ENCODE measurements at places on chromosomes 7 and 10.

DNA sequence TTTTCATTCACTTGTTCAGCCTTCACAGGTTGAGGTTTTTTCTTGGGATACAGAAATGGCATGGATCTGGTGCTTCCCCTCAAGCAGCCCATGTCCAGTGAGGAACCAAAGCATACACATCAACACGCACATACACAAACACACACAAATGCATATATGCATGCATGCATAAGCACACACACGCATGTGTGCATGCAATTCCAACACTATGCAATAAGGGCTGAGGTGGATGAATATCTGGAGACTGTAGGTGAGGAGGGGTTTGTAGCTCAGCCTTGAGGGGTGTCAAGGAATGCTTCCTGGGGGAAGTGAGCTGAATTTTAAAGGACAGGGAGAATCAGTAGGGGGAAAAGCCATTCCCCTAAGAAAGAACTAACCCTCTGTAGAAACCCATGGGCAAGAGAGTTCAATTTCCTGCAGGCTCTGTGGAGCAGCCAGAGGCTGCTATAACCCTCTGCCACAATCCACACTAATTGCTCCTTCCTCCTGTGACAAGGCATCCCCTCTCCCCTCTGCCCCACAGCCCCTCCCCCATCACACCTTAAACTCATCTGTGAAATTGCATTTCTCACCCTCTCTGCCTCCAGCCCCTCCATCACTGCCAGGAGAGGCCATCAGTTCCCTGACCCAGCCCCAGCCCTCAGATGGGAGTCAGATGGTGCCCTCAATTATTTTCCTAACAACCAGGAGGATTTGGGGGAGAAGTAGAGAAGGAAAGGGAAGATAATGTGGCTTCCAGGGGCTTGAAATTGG is 316.4 kb downstream of the RPS24 start:
- DNase-seq, result no peak

GRCh38 chr7:157977306-157977705 is 610.3 kb downstream of the PTPRN2 start:
- no peak for DNase-seq

DNA sequence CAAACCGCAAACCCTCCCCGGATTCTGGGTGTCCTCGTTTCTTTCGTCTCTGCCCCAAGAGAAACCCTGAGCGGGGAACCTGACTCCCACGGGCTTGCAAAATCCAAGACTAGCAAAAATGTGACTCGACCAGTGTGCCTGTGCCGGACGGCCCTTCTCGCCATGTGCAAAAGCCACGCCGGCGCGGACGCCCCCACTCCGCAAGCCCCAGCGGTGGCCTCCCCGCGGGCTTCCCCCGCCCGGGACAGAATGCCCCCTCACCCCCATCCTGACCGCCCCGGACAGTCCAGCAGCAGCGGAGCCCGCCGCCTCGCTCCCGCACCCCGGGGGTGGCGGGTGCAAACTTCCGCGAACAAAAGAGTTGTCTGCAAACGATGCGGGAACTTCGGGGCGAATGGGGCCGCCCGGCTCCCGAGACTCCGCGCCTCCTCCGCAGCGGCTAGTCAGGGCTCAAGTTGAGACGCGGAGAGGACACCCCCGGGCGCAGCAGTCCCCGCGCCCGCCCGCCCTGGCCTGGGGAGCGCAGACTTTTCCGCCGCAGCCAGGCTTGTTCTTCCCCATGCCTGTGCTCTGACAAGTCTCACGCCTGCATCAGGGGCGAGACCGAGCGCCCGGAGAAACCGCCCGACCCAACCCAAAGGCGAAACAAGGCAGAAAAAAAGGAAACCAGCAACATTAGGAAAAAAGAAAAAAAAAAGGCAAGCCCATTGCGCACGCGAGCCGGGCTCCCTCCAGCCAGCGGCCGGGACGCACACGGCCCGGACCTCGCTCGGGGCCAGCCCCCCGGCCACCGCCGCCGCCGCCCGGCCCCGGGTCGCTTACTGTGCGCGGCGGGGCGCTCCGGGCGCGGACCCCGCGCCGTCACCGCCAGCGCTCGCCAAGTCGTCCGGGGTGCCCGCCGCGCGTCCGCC is 732 bp downstream of the FAM53B start:
- no peak for DNase-seq

- no peak for DNase-seq
These were observed 206.6 kb downstream of the TNS3 start for GRCh38 chr7:47375121-47375938.

DNA sequence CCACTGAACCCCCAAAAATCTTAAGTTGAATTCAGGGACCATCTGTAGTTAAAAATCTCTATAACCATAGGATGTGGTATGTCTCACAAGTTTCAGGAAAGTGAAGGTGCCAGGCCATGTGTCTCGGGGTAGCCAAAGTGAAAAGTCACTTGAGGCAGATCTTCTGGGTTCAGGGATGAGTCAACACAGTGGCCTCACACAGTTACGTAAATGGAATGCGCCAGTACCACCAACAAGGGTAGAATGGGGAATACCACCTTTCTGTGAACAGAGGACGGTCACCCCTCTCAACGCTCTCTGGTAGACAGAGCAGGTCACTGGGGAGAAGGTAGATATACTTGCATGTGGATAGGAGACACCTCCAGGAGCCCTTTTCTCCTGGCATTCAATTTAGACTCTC is 71.4 kb downstream of the ELMO1 start:
- no peak for DNase-seq

- no peak for DNase-seq
These were observed 73.7 kb downstream of the TYW1B start for GRCh38 chr7:72754312-72754711.

- no peak for DNase-seq
These were observed 97.5 kb downstream of the CTBP2 start for GRCh38 chr10:125062914-125063230.

- no peak for DNase-seq
These were observed 9.3 kb downstream of the PCLO start for GRCh38 chr7:83153419-83153818.

GRCh38 chr10:113978802-113979201 is 64.9 kb upstream of the ADRB1 start:
- DNase-seq, result no peak

- no peak for DNase-seq
These were observed 176.4 kb downstream of the TAX1BP1 start for GRCh38 chr7:27916372-27916771.

GRCh38 chr10:70280099-70280498 is 3.7 kb downstream of the NPFFR1 start:
- DNase-seq, result no peak

GRCh38 chr10:489330-489729 is 200.1 kb downstream of the DIP2C start:
- DNase-seq, result no peak

DNA sequence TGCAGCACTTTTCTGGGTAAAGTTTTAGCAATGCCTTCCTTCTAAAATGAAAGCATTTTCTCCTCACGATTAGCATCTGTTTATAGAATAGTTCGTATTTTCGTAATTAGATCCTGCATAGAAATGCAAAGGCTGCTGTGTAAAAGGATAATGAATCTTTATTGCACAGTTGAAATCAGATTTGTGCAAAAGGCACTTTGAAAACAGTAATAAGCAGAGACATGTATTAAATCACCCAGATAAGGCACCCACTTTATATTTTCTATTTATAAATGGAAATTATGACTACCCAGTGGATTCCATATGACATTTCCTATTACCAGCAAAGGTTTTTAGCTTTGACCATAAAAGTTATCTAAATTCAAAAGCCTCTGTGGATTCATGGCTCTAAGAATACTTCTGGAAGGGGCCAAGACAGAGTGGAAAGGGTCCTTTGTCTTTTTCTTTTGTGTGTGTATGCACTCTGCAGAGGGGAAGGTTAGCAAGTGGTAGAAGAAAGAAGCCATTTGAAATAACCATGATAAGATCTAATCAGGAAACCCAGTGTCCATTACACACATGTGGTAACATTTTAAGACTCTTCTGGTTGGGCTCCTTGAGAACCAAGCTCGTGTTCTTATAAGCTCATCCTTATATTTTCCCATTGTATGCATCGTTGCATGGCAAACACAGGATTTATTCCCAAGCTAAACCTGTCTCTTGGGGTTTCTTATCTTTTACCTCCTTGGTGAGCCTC is 612.1 kb downstream of the AUTS2 start:
- no peak for DNase-seq

- DNase-seq, result no peak
These were observed 15.8 kb downstream of the FZD9 start for GRCh38 chr7:73449422-73449821.

DNA sequence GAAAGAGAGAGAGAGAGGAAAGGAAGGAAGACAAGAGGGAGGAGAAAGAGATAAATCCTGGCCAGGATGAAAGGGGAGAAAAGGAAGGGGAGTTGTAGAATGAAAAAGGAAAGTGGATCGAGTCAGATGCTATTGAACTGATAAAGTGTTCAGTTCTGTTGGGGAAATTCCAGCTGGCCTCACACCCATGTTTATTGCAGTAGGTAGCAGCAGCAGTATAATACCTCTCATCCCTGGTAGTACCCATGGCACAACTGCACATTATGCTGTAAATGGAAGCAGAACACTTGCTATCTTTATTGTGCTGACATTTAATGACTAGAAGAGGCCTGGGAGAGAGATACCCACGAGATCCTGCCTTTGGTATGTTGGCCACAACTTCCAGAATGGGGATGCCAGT is 178.1 kb downstream of the EVX1 start:
- no peak for DNase-seq
